ENCODE measurements at places on chromosomes 16 and 17.
A peak's percentile ranks its signal among the peaks of the same experiment; 100 is the strongest.

DNA sequence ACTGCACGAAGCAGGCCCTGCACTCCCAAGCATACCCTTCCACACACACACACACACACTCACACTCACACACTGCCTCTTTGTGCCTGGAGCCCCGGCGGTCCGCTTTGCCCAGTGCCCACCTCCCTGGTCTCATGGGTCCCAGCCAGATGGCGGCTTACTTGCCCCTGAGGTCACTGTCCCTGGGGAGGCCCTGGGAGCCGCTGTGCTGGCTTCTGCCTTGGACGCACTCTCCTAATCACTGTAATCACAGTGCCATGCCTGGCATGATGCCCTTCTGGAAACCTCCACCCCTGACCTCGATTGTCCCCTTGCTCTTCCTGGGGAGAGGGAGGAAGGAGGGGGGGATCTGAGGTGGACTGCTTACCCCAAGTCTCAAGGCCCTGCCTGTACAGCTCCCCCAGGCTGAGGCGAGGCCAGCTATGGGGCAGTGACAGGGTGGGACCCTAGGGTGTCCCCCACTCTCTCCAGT lies 36.0 kb downstream of the ARHGAP23 start:
- DNase-seq = no peak

DNA sequence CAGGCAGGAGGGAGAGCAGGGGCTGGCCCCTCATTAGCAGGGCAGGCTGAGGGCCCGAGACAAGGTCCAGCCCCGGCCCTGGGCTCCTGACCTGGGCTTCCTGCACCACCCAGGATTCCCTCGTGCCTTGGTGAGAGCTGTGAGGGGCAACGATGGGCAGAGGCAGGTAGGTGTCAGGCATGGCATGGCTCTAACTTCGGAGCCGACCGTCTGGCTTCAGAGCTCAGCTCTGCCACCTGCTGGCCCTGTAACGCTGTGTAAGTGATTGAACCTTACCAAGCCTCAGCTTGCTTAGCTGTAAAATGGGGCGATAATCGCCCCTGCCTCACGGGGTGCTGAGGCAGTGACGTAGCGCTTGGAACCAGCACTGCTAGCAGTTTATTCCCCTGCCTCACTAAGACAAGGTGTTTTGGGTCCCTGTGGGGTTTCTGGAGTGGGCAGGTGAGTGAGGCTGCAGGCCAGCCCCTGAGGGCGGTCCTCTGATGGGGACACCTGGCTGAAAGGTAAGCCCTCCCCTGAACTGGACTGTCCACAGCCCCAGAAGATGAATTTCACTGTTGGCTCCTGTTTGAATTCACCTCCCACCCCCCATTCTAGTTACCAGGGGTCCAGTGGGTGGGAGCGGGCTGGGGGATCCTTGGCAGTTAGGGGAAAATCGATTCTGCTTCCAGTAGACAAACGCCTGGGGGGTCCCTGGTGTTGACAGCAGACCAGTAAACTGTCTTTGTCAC lies 184.8 kb upstream of the GSE1 start:
- DNase-seq = no peak

- no peak for DNase-seq
Measured at GRCh38 chr16:35909351-35909954, 2450.0 kb downstream of the TP53TG3F start.

DNA sequence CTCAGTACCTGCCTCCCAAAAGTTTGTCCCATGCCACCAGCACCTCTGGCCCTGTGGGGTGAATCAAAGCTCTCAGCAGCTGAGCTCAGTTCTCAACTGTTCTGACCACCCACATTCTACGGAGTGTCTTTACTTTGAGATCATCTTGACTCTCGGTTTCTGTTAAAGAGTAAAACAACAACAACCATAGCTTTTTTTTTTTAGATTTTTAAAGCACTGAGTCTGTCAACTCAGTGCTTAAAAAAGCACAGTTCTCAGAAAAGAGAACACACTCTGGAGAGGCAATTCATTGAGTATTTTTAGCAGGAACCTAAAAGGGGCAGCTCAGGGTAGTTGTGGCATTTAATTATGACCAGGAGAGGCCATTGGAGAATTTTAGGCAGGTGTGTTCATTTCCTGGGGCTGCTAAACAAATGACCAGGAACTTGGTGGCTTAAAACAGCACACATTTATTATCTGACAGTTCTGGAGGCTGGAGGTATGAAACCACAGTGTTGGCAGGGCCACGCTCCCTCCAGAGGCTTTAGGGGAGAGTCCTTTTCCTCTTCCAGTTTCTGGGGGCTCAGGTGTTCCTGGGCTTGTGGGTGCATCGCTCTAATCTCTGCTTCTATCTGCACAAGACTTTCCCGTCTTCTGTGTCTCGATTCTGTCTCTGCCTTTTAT lies 6.7 kb upstream of the WFIKKN2 start:
- no peak for DNase-seq

- no peak for DNase-seq
Measured at GRCh38 chr16:12971241-12971640, 69.8 kb downstream of the SHISA9 start.

GRCh38 chr17:35849469-35850348 lies 19.0 kb downstream of the HEATR9 start:
- no peak for DNase-seq

DNA sequence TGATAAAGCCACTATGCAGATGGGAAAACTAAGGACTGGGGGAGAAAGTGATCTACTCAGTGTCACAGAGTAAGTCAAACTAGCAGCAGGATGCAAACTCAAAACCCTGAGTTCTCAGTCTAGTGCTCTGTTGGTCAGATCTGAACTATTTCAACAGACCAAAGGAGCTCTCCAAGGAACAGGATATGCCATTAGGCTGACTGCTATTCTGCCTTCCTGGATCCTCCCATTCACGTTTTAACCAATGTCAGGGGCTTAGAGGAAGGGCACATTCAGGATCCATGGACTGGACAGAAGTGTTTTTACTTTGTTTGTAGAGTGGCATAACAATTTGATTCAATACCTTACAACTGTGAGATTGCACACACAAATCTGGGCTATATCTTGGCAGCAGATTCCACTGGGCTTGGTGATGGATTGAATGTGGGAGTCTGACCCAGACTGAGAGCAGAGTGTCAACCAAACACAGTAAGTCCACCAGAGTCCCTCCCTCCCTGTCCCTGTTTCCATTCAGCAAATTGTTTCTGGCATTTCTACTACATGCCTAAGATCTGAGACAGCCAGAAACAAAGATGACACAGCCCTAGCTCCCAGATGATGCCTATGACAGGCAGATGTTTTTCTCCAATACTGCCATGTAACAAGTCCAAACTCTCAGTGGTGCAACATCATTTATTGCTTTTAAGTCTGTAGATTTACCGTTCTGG lies 337.8 kb upstream of the CDH5 start:
- DNase-seq = no peak

GRCh38 chr16:66651965-66652364 lies 44.6 kb downstream of the CMTM4 start:
- DNase-seq = no peak

DNA sequence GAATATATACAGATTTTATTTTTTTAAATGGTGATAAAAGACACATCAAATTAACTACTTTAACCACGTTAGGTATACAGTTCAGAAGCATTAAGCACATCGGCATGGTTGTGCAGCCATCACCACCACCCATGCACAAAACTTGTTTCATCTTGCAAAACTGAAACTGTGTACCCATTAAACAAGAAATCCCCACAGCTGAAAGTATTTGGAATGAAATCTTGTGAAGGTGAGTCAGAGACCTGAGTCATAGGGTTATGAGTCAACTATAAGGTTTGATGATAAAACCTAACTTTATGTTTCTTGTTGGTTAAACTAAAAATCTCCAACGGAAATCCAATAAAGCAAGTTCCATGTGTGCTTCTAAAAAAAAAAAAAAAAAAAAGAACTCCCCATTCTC lies 561.6 kb upstream of the PSMD7 start:
- no peak for DNase-seq

- DNase-seq = no peak
Measured at GRCh38 chr17:45307290-45308015, 9.4 kb downstream of the MAP3K14 start.

- no peak for DNase-seq
Measured at GRCh38 chr17:78272181-78272913, 40.9 kb downstream of the TMEM235 start.

GRCh38 chr17:75471207-75471606 lies 14.8 kb downstream of the TMEM94 start:
- DNase-seq = no peak

DNA sequence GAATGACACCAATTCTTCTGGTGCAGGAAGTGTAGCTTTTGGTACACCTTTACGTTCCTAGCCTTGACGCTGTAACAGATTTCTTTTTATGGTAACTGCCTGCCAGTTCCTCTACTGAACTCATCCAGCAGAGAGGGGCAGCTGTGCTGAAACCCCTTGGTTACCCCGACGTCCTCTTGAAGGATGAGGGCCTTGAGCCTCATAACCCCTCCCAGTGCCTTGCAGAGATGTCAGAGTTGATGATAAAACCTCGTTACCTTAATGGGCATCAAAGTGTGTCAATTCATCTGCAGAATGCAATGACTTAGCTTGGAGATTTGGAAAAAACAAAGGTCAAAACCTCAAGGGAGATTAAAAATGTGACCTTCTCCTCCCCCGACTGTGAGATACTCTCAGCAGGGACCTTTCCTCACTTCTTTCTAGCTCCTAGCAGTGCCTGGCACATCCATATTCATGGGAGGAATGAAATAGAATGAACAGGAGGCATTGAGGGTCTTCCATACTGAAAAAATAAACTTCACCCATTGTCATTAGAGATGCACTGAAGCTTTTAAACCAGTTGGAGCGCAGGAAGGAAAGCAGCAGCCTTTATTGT lies 69.2 kb downstream of the SDR42E1 start:
- no peak for DNase-seq

GRCh38 chr16:10984509-10984908 lies 40.1 kb downstream of the CLEC16A start:
- DNase-seq = no peak

- DNase-seq = no peak
Measured at GRCh38 chr17:49341356-49341755, 20.7 kb downstream of the ZNF652 start.

DNA sequence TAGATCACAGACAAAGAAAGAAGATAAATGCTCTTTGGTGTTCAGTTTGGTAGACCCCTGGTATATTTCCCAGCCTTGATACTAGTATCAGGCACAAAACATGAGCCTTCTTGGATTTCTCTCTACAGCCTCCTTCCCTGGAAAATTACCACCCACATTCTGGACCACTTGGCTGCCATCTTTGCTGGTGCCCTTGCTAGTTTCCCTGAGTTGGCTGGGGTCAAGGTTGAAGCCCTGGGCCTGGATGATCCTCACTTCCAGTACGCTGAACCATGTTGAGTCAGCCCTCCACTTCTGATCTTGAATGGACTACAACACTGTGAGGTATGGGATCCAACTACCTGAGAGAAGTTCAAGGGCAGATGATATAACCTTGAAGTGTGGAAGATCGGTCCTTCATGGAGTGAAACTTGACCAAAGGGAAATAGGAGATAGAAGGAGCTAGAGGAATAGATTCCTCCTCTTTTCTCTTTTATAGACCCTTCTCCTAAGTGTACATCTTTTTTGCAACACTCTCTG lies 501.4 kb downstream of the TMEM114 start:
- no peak for DNase-seq

DNA sequence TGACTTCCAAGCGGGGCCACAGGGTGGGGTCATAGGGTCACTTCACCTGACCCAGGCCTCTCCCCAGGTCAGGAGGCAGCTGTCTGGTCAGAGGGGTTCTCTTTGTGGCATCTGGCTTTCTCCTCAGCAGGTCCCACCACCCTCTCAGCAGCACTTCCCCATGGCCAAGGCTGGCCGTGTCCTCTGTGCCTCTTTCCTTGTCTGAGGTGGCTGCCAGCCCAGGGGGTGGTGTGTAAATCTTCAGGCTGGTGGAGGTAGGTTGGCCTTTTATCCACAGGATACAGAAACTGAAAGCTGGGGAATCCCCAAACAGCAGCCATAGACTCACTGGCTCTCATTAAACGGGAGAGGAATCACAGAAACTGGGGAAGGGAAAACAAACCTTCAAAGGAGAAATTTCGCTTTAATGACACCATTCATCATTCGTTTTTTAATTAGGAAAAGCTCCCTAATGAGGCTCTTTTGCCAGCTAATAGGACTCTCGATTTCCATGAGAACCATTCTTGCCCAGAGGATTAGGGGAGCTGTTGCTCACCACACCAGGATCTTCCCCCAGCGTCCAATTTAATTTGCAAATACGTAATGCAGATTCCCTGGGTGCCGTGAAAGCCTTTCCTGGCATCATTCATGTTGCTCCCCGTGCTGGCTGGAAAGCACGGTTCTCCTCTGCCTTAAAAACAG lies 18.0 kb downstream of the C17orf75 start:
- no peak for DNase-seq

DNA sequence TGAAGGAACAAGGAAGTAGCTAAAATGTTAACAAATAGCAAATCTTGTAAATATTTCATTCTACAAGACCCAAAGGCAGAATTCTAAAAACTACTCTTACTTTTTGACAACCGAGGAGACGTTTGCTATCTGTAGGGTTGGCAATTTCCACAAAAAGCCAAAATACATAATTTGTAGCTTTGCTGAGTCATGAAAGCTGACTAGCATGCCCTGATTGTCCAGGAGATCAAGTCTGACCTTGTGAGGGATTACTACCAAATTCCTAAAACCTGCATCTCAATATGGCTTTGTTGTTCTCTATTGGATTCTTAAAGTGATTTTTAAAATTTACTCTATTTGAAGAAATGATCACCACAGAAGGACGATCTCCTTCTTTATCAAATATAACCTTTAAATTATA lies 10.8 kb downstream of the DNAJA2 start:
- no peak for DNase-seq

GRCh38 chr16:49474741-49475140 lies 101.1 kb downstream of the C16orf78 start:
- no peak for DNase-seq

DNA sequence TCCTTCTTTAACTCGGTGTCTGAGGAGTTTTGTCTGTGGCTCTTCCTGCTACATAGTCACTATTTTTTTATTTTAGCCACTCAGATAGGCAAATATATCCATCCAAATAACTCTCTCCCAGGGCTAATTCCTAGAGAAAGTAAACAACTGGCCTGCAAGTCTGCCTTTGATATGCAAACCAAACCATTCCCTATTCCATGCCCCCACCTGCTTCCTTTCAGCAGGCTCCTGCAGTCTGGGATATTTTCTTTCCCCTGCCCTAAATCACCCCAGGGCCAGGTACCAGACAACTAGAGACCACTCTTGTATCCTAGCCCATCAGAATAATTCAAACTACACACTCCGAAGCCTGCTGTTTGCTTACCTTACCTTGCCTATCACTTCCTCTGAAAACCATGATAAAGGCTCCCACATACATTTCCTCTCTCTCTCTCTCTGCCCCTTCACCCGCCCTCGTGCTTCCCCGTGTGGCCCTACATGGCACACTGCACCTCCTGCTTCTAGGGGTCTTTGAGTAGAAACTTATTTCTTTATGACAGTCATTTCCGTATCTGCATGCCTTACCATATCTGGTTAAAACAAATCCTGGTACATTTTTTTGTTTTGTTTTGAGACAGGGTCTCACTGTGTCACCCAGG lies 8.3 kb downstream of the CD300H start:
- no peak for DNase-seq

DNA sequence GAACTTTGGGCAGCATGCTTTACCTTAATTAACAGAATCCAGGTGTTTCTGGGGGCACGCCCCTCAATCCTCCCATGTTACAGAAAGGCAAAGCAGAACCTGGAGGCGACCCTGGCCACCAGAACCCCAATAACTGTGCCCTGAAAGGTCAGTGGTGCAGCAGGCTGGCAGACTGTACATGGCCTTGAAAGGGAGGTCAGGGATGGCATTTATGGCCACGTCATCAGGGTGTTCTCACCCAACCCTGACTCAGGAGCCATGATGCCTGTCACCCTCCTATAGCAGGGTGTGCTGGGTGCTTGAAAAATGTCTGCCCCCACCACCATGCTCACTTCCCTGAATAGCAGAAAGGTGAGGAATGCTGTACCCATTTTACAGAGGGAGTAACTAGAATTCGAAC lies 177.7 kb downstream of the TMEM132E start:
- peak; percentile 65 for DNase-seq

All from mesenteric fat pad (tissue), 1 donor.